ENCODE measurements at places on chromosomes 1 and 21.

- DNase-seq, result no peak
Observed at GRCh38 chr1:83850834-83851233, 148.1 kb downstream of the TTLL7 start.

DNA sequence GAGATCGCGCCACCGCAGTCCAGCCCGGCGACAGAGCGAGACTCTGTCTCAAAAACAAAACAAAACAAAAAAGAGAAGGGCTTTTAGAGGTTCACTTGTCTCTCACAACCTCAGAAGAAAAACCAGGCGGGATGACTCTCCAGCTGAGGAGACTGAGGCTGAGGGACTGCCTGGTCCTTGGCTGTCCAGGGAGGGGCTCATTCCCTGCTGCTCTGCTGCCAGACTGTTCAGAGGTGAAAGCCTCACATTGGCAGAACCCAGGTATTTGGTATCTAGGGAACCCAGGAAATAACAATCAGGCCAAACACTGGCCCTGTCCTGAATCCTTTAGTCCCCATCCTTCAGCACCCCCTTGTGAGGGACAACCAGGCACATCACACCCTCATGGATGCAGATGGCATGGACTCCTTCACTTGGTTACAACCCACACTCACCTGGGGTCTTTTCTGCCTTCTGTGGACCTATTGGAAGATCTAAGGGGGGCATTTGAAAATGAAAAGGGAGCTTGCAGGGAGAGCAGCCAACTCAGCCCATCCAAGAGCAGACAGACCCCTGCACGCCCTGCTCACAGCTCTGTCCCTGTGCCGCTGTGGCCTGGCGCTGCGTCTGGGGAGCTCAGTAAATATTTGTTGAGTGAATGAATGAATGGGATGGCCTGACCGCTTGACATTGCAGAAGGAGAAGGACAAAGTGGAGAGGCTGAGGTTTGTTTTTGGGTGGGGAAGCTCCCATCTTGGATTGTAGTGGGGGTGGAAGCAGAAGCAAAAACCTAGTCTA lies 33.4 kb downstream of the CD247 start:
- no peak for DNase-seq

GRCh38 chr1:85734931-85735330 lies 26.7 kb upstream of the ZNHIT6 start:
- no peak for DNase-seq

- DNase-seq, result no peak
Observed at GRCh38 chr1:183164963-183165362, 21.1 kb upstream of the LAMC2 start.

DNA sequence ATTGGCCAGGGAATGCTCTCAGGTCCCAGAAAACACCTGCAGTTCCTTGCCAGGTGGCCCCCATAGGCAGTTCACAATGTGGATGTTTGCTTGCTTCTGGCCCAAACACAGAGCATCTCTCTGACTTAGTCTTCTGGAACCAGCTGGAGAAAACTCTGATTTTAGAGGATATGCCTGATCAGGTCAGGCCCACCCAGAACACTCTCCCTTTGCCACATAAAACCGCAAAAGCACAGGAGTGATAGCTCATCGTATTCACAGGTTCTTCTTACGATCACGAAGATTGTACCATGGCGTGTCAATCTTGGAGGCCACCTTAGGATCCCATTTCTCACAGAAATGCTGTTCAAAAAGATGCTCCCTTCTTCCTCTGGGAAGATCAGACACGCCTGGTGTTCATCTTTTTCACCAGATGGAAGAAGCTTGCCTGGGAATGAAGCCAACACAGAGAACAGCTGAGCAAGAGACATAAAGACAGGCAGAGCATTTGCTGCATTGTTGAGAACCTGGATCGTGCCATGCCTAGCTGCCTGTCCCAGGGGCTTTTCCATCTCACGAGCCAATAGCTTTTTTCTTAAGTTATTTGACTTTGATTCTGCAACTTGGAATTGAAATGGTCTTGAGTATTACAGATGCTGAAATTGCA lies 11.6 kb upstream of the CD247 start:
- no peak for DNase-seq

- no peak for DNase-seq
Observed at GRCh38 chr1:35112668-35113067, 33.5 kb downstream of the ZMYM1 start.

DNA sequence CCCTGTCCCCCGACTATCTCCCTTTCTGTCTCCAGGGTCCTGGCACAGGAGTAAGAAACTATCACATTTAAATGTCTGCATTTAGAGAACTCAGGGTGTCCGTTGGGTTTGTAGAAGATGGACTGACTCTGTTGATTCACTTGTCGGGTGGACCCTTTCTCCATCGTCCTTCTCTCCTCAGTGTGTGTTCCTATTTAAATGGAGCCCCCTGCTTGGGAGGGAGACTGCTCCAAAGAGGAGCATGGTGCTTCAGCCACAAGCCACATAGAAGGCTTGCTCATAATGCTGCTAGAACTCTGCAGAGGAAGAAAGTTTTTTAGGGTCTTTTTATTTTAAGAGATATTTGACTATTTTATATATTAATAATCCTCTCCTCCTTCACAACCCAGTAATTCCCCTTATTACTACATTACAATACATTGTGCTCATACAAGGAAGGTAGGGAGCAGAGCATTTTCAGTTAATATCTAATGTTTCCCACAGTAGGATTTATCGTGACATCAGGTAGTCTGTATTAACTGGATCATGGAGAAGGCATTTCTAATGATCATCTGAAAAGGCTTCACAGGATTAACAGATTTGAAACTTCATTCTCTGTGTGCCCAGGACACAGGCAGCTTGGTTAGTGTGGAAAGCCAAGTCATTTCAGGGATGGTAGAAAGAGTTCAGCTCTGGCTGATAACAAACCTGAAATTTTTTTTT lies 13.8 kb downstream of the FGGY start:
- DNase-seq, result no peak

- no peak for DNase-seq
Observed at GRCh38 chr1:21000245-21000594, 176.5 kb downstream of the EIF4G3 start.

- no peak for DNase-seq
Observed at GRCh38 chr1:64363111-64363510, 106.8 kb upstream of the CACHD1 start.

DNA sequence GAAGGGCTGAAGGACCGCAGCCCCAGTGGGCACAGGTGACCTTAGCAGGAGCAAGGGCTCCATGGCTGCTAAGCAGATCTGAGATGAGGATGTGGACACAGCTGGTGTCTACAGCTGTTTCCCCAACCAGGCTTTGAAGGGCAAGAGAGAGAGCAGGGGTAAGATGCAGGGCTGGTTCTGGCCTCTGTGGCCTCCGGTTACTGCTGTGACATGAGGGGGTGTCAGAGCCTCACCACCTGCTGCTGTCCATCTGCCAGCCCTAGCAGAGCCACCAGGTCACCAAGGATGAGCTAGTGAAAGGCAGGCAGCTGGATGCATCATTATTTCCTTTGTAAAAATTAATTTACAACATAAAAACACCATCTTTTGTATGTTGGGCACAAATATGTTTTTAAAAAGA lies 33.4 kb downstream of the OBSCN start:
- no peak for DNase-seq

- no peak for DNase-seq
Observed at GRCh38 chr21:28719723-28720122, 273.0 kb downstream of the LTN1 start.

DNA sequence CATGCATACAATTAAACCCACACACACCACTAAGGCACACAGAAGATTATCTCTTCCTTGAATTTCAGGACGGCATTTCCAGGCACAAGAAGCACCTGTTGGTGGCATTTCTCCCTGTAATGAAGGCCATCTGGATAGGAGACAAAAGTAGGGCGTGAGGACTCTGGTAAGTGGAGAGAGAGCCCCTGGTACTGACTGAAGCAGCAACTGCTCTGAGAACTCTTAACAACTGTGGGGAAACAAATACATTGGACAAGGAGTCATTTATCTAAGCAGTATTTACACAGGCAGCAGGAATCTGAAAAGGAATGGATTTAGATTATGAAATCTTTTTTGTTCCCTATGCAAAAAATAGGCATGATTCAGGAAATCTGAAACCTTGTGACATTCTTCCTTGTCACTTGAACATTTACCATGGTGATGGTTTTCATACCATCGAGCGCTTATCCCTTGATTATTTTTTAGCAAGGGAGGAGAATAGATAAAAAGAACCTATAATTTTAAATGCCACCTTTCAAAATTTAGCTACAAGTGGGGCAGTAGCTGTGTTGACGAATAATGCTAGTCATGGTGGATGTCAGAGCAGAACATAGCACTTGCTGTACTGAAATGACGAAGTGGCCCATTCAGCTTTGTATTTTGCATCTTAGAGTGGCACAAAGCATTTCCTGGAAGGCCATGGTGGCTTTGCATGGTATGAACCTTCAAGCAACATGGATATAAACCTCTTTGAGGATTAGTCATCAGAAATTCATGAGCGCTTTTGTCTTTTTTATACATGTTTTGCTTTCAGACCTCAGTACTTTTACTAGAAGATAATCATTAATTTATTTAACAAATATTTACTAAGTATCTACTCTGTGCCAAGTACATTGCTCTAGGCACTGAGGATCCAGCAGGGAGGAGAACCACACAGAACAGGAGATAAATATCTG lies 362.0 kb downstream of the ADGRL2 start:
- DNase-seq, result no peak

GRCh38 chr1:112934577-112934976 lies 21.4 kb downstream of the SLC16A1 start:
- no peak for DNase-seq

DNA sequence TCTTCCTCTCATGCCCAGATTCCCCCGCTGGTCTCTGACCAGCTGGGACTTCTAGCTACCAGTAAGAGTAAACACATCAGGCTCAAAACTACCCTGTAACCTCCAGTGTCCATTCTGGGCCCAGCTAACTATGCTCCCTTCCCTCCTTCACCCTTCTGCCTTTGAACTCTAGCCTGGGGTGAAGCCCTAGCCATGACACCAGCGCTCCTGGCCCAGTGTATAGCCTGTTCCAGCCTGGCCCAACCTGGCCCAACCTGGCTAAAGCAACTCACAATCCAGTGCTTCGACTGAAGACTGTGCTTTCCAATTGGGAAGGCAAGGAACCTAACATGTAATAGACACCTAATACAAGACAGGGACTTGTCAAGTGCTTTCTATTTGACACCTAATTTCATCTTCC lies 27.6 kb downstream of the CSMD2 start:
- no peak for DNase-seq

All from GM06990 (cell line).